Thyroid gland (tissue), 4 donors: ENCODE measurements at places on chromosomes 16 and 17. TPM values are rescaled to one million over a fixed set of nuclear protein-coding genes. Genes with fewer than 3 reads are reported as not detected.

- peak; percentile 77 for DNase-seq
Observed at GRCh38 chr17:66351033-66351432, 48.6 kb downstream of the PRKCA start.

DNA sequence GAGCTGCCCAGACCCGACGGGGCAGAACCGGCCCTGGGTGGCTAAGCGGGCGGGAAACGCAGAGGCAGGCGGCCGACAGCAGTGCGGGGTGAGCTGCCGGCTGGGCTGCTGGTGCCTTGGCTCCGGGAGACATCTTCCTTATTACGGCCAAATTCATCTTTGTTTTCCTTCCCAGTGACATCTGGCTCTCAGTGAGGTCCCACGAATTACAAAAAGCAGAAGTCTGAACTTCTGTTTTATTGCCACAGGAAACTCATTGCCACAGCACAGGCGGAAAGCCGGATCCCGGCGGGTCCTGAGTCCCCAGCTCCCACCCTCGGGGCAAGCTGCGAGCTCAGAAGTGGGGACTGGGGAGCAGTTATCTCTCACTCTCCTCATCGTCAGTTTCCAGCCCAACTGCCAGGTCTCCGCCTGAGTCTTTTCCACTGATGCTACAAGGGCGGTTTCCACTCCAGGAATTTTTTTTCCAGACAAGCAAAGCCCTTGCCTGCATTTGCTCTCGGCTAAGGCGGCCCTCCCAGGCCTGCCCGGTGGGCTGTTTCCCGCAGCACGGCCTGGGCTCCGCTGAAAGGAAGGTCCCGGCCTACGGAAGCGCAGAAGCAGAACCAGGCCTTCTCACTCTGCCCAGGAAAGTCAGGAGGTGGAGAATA is 40.3 kb downstream of the CBFA2T3 start:
- DNase-seq: no peak

DNA sequence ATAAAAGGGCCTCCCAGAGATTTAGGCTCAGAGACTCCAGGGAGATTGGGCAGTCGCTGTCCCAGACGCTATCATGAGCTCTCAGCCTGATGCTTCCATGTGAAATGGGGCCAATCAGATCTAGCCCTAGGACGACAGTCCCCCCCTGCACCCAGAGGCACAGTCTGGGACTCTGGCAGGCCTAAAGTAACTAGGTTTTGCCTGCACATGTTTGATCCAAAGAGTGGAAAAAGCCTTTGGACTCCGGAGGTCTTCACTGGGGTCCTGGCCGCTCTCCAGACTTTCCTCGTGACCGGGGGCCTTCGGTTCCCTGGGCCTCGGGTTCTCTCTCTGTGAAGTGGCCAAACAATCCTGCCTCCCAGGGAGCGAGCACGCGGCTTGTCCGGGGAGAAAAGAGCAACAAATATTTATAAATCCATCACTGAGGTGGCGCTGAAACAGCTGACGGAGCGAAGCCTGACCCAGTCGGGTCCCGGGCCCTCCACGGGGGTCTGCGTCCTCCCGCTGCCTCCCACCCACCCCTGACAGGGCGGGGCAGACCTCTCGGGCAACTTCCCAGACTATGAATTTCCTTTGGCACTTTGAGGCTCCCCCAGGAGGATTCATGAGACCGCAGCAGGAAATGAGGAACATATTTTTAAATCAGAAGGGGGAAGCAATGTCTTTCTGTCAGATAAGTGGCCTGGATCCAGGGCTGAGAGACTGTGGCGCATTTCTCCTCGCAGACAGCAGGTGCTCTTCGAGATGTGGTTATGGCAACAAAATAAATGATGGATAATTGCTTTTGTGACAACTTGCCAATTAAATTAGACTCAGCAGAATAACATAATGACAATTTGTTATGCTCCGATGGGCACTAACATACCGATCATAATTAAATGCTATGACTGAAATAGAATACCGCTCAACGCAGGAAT is 38.9 kb downstream of the MRPS23 start:
- peak; percentile 46 for DNase-seq

DNA sequence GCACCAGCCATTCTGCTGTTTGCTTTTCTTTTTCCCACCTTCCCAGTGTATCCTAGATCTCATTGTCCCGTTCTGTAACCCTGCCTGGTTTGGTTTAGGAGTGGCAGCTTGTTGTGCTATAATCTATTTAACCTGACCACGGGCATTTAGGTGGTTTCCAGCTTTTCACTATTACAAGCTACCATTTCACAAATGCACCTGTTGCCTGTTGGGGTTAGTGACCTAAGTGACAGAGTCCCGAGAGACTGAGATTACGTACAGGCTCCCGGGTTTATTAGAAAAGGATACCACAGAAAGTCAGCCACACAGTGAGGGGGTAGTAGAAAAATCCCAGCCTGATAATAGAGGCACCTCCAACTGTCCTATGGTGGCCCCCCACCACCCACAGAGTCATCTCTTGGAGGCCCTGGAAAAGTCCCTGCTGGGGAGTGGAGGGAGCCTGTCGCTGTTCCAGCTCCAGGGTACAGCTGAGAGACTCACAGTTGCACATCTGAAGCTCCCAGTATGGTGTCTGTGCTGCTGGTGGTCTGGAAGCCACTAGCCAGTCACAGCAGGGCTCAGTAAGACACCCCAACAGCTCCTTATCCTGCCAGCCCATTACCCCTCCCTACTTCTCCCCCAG is 21.2 kb downstream of the CLEC16A start:
- no peak for DNase-seq

- no peak for DNase-seq
Observed at GRCh38 chr17:50917418-50917743, 51.2 kb upstream of the TOB1 start.

GRCh38 chr16:56163938-56164337 is 27.4 kb upstream of the GNAO1 start:
- no peak for DNase-seq

- no peak for DNase-seq
Observed at GRCh38 chr17:35129973-35130351, 8.5 kb downstream of the FNDC8 start.

- DNase-seq: no peak
Observed at GRCh38 chr17:12242345-12242954, 221.8 kb downstream of the MAP2K4 start.

DNA sequence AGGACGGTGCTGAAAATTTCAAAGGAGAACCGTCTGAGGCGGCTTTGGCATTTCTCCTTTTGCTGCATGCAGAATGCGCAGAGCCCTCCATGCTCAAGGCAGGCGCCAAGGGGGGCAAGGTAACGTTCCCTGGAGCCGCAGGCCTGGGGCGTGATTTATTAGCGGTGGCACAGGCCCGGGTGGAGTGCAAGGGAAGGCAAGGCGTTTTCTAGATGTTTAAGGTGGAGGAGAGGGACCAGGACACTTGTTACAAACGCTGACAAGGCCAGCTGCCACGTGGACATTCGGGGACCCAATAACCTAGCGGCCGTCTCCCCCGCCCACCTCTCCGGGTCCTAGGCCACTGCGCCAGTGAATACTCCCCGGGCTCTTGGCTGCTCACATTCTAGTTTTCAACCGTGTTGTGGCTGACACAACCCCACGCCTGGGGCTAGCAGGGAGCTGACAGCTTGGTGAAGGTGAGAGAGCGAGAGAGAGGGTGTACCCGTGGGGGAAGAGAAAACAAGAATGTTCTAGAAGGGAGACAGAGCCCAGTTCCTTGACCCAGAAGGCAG is 250.1 kb downstream of the C16orf95 start:
- no peak for DNase-seq

GRCh38 chr17:39073916-39074315 is 77.5 kb downstream of the PLXDC1 start:
- no peak for DNase-seq

- DNase-seq: no peak
Observed at GRCh38 chr17:55311767-55312375, 47.1 kb downstream of the HLF start.

- no peak for DNase-seq
Observed at GRCh38 chr16:9113707-9114106, 22.3 kb downstream of the HAPSTR1 start.

GRCh38 chr16:22327446-22327775 is 30.2 kb downstream of the POLR3E start:
- no peak for DNase-seq

- no peak for DNase-seq
Observed at GRCh38 chr17:1164935-1165556, 14.7 kb downstream of the ABR start.

CLEC18B gene
- not detected for total RNA-seq

PABPN1L gene
- total RNA-seq: not detected

MSLN gene
- total RNA-seq: not detected

DLG4 gene
- total RNA-seq: 16.2 TPM

IRX6 gene
- 0.45 TPM for total RNA-seq
